ENCODE measurements at places on chromosomes 5 and 9.

DNA sequence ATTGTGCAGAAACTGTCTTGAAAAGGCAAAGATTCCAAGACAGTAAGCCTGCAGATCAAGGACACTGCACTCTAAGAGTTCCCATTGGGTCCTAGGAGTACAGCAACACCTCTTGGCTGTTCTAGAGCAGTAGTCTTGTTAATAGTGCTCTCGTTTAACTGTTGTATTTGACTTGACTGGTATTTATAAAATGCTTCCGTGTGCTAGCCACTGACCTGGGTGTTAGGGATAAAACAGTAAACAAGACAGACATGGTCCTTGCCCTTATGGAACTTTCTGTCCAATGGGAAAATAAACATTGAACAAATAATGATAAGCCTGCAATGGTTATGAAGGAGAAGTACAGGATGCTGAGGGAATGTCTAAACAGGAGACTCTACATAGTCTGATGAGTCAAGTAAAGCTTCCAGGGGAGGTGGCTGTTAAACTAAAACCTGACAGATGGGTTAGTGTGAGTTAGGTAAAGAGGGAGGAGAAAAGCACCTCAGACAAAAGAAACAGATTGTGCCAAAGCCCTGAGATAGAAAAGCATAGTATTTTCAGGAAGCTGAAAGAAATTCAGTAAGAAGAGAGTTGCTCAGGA lies 33.3 kb downstream of the TDRD7 start:
- DNase-seq = no peak

- DNase-seq = no peak
These were observed 128.4 kb downstream of the PARP8 start for GRCh38 chr5:50794812-50795211.

DNA sequence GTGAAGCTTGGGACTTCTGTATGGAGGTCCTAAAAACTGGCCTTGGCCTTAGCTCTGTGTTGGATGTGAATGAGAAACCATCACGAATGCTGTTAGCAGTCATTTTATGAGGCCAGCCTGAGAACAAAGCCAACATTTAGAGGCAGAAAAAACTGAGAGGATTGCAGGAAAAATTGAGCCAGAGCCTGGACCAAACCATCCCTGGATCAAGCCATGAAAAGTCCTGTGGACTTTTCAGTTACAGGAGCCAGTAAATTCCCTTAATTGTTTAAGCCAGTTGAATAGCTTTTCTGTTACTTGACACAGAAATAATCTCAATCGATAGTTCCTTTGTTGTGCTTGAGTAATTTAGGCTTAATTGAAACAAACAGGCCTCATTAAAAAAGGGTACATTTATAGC lies 42.6 kb upstream of the SPATA31D4 start:
- no peak for DNase-seq

DNA sequence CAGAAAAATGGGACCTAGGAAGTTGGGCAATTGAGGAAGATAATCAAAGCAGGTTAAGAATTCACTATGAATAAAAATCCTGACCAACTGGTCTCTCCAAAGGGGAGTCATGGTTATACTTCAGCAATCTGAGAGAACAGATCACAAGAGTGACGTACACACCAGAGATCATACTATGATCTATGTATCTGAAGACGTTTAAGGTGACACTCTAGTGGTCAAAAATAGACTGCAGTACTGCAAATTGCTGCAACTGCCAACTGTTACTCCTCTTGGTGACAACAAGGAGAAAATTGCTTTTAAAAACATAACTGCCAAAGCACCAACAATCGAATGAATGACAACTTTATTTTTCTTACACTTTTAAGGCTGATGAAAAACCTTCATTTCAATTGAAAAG lies 4.9 kb downstream of the AK6 start:
- no peak for DNase-seq

GRCh38 chr9:98201102-98201501 lies 8.7 kb upstream of the CORO2A start:
- DNase-seq = no peak

DNA sequence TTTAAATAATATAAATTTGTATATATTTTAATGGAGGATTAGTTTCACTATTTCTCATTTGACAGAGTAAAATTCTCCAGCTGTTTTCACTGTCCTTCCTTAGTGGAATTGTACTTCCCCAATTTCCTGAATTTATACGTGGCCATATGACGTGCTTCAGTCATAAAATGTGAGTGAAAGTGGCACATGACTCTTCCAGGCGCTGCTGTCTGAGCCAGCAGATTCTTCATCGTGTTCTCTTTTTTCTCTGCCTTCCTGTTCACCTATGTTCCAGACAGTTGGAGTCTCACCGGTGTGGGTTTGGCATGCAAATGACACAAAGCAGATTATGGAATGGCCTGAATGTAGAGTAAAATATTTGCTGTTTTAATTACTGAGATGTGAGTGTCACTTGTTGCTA lies 684.1 kb downstream of the SEMA5A start:
- DNase-seq = no peak

DNA sequence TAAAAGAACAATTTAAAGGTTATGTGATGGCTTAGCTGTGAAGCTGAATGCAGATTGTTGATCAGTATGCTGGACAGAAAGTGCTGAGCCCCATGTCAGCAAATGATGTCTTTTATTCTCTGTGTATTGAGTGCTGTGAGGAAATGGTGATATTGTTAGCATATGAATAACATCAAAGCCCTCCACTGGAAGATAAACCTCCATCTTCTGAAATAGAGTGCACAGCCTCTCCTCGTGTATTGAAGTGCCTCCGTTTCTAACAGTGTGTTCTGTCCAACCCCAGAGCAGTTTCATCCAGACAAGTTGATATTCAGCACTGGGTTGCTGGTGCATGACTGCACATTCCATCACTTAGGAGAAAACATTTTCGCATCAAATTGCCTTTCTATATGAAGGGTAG lies 242.9 kb downstream of the CSNK1G3 start:
- no peak for DNase-seq

- no peak for DNase-seq
These were observed 23.4 kb downstream of the TENT4A start for GRCh38 chr5:6736524-6737042.

DNA sequence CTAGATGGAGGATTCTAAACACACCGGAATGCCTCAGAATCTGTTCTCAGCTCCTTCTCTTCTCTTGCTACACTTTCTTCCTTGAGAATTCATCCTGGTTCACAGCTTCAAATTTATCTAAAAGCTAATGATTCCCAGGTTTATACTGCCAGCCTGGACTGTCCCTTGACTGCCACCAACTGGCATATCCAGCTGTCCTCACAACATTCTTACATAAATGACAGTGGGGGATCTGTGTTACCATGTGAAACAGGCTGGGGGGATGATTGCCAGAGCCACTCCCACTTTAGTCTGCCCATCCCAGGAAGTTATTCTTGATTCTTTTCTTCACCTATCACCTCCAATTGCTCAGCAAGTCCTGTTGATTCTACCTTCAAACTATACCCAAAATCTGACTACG lies 27.2 kb upstream of the ZFR start:
- DNase-seq = no peak

GRCh38 chr5:8316608-8317280 lies 447.8 kb downstream of the MTRR start:
- DNase-seq = no peak

DNA sequence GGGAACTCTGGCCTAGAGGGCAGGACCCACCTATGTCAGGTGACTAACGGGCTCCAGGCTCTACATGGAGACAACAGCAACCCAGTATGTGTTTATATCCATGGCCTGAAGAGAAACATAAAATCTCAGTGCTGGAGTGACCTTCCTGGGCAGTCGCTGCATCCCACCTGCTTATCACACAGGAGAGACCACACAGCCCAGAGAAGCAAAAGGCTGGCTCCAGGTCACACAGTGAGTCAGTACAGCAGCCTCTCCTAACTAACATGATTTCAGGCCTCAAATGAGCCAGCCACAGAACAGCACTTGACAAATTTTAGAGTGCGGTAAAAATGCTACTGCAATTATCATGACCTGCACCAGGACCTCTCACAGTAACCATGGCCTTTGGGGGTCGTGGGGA lies 54.0 kb upstream of the TGFBR1 start:
- DNase-seq = no peak

DNA sequence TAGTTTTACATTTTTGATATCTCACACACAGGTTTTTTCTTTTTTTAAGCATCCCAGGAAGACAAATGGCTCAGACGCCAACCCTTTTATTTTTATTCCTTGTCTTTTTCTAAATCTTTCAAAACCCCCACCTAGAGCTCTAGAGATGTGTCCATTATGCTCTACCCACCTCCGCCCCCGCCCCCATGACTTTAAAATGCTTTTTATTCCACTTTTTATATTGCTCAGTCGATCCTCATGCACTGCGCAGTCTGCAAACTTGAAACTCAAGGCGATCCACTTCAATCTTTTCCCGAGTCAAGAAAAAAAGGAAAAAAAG lies 411 bp upstream of the MAT2B start:
- no peak for DNase-seq

DNA sequence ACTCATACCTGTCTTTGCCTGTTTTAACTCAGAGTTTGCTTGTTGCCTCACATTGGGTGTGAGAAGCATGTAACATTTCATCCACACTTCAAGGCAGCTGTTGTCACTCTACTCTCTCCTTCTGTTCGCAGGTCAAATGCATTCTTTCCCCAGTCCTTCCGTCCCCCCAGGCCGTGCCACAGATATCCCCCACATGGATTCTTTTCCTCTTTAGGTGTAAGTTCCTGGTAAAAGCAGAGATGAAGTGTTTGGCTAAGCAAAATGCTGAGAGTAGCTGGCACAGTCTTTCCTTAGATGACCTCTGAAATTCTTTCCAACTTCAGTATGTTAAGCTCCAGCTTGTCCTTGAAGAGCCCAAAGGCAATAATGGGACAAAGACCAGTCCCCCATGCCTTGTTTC lies 328.2 kb downstream of the SLIT3 start:
- no peak for DNase-seq

DNA sequence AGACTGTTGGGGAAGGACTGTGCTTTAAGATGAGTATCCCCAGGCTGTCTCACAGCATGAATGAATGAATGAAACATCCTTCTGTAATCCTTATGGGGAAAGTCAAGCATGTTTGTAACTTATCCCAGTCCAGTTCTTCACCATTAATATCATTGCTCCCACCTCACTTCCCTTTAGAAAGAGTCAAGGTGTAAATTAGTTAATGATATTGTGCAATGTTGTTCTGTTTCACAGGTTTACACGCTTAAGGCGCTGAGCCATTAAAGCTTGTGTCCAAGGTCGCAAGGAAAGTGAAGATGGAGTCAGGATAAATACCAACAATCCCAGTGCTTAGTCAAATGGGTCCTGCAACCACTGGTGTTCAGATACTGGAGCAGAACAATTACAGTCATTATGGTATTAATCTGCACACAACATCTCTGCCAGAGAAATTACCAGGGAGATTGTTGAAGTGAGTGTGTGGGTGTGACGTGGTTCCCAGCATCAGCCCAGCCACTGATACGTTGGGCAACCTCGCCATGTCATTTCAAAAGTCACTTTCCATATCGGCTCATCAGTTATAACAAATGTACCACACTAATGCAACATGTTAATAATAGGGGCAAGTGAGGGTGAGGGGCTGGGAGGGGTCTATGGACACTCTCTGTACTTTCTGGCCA lies 1.5 kb upstream of the MYO10 start:
- DNase-seq = no peak

DNA sequence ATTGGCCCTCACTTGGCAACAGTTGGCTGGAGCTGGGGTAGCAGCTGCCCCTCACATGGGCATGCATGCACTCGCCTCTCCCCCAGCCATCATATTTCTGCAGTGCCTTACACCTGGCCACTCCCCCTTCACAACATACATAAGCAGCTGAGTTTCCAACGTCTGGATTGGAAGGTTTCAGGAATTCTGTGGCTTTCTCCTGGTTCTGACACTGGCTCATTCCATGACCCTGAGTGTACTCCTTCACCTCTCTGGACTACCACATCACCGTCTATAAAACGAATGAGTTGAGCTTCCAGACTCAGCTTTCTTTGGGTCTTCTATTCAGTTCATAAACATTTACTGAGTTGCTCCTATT lies 84.3 kb downstream of the GALNT10 start:
- no peak for DNase-seq

- no peak for DNase-seq
These were observed 258.4 kb upstream of the TAS2R1 start for GRCh38 chr5:9888501-9888901.

DNA sequence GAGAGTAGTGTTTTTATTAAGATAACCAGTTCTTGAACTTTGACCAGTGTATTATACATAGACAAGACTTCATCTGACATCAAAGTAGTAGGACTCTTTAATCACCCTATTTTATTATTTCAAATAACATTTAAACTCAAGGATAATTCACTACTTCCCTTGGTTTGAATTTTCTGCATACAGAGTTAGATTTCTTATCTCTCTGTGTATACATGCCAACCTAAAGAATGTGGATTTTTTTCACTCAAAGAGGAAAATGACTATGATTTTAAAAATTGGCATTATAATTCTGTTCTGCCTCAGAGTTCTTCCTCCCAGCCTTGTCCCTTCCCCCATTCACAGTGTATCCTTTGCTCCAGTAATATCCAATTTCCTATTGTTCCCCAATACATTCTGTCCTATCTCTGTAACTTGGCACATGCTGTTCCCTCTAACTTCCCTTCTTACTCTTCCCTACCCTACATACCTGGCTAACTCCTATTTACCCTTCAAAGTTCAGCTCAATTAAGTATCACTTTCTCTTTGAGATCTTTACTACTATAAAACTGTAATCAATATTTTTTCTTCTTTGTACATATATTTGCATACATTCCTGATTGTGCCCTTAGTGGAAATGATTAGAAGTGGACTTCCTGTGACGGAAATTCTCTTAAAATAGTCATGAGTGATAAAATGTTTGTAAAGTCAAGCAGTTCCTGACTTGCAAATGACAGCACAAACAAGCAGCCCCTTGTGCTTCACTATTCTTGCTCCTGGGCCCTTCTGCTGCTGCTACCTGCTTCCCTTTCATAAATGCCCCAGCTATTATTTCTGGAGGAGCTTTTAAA lies 38.1 kb upstream of the DENND4C start:
- no peak for DNase-seq

DNA sequence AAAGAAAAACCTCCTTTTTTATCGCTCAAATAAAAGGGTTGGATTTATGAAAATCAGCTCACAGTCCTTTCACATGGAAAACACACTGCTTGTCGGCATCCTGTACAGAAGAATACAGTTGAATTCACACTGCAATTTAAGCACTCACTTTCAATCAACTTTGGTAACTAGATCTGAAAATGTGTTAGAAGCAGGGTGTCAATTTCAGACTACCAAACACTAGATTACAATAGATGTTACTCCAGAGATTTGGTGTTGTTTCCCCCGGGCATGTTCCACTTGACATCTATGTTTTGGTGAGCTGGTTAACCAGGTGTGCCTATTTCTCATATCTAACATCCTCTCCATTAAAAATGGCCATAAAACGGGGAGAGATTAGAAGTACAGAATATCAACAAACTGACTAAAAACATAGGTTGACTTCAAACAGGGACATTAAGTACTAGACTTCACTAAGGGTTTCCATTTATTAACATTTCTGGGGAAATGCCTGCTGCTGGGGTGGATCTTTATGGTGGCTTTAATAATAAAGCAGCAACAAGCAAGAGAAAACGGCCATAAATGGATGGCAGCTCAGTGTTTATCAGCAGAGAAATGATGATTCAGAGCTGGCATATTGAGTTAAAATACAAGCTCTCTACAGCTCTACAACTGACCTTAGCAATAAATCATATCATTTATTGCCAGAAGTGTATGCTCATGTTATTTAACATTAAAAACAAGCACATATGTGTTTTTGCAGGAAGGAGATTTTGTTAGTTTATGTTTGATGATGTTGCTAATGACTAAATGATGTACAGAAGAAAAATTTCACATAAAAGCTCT lies 158.8 kb downstream of the SLF1 start:
- no peak for DNase-seq

GRCh38 chr5:120684213-120684612 lies 220.1 kb downstream of the PRR16 start:
- no peak for DNase-seq

- DNase-seq = no peak
These were observed 36.1 kb upstream of the MYOT start for GRCh38 chr5:137831526-137831925.
